ENCODE measurements at places on chromosomes 7 and 10.

DNA sequence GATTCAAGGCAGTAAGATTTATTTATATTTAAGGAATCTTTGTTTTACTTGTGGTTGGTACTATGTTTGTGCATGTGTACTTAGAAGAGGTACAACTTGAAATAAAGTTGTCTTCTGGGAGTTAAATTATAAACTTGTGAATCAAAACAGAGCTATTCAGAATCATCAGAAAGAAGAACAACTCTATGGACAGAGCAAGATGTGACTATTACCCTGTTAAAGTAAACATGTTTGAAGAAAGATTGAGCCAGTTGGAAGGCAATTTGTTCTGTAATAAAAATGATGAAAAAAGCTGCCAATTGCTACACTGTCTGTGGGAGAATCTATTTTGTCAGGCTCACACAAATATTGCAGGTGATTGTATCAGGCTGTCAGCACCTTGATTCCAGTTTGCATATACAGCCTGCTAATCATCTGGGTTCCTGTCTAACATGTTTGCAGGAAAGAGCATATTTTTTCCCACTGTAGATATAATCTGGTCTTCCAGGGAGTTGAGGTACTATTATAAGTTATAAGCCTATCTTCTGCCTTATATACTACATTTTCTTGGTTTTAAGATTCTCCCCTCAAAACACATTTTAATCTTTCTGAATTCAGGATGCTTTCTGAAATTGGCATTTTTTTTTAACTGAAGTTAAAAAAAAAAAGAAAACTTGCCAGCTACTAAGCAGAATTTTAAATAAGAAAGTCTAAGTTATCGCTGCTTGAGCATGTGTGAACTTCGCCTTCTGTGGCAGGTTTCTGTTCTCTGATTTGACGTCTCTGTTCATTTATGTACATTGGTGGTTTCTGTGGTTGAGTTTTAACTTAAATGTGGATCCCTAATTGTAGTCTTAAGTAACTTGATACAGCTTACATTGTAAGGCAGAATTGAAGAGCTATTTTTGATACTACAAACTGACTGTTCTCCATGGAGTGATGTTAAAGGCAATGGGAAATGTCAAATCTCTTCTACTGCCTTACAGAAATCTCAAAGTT lies 46.0 kb downstream of the ZNRF2 start:
- no peak for DNase-seq

- no peak for DNase-seq
Measured at GRCh38 chr10:132932461-132933307, 9.7 kb downstream of the CFAP46 start.

- no peak for DNase-seq
Measured at GRCh38 chr10:116353817-116354216, 29.6 kb downstream of the CCDC172 start.

DNA sequence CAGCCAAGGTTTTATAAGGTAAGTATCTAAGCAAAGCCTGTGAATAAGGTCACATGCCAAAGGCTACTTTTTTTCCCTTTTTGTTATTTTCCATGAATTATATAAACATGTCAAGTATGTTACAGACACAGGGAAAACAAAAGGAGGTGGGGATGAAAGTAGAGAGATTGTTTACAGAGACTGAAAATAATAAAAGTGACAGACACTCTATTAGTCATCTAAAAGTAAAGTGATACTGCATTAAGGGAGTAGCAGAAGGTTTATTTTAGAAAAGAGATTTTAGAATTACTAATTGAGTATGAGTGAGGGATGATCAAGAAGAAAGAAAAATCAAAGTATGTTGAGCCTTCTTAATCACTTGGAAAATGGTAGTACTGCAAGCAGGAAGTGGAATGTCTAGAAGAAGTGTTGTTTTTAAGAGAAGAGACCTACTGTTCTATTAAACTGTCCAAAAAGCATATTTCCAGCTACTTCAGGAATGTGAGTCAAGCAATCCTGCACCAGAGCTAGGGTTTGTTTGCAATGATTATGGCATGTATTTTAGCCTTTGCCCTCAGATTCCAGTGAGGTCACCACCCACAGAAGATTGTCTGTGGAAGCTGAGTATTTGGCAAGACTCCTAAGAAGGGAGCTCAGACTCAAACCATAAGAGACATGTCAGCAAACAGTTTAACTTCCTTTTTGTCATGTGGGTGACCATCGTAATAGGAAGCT lies 177.9 kb upstream of the PLXDC2 start:
- DNase-seq: no peak

DNA sequence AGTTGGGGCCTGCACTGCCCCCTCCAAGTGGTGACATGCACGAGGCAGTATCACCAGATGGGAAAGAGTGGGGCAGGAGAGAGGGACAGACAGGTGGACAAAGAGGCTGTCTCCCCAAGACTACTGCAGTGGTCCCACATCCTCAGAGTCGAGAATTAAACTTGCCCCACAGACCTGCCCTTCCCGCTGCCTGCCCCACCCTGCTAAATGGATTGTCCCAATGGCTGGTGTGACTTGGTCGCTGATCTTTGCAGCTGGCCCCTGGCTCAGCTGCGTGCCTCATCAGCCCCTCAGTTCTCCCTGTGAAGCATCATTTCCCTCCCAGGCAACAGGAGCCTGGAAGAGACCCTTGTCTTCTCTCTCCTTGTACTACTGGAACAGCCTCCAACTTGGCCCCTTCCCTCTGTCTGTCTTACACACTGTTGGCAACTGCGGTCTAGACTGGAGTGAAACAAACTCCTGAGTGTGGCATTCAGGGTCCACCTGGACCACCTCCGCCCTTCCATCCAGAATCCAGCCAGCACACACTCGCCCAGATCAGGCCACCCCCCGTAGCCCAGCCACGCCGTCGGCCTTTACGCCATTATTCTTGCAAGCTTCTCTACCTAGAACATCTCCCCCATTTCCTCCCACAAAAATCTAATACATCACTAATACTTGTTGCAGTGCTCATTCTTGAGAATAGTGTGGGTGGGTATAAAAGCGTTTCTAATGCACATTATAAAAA lies 275.1 kb downstream of the CELF2 start:
- no peak for DNase-seq

GRCh38 chr7:148773334-148773733 lies 74.6 kb downstream of the CUL1 start:
- no peak for DNase-seq

- DNase-seq: peak; percentile 73
Measured at GRCh38 chr10:69318867-69319727, 40.8 kb downstream of the HK1 start.

DNA sequence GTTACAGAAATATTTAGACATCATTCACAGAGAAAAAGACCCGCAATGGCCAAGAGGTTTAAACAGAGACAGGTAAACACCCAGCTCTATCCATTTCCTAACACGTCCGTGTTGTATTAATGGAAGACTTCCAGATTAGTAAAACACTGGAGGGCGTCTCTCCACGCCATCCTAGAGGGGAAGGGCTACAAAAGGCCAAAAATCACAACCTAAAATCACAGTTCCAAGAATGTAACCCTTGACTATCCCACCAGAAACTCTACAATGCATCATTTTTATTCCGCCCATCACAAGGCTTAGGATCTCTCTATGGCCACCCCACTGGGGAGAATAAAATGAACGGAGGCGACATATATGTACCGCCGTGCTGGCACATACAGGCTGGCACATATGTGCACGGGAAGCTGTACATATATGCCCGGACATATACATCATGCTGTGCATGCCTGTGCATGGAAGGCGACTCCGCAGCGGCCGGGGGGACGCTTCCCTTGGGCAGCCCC lies 734 bp downstream of the PCLO start:
- no peak for DNase-seq

- no peak for DNase-seq
Measured at GRCh38 chr7:45923290-45923689, 2.2 kb upstream of the IGFBP3 start.

DNA sequence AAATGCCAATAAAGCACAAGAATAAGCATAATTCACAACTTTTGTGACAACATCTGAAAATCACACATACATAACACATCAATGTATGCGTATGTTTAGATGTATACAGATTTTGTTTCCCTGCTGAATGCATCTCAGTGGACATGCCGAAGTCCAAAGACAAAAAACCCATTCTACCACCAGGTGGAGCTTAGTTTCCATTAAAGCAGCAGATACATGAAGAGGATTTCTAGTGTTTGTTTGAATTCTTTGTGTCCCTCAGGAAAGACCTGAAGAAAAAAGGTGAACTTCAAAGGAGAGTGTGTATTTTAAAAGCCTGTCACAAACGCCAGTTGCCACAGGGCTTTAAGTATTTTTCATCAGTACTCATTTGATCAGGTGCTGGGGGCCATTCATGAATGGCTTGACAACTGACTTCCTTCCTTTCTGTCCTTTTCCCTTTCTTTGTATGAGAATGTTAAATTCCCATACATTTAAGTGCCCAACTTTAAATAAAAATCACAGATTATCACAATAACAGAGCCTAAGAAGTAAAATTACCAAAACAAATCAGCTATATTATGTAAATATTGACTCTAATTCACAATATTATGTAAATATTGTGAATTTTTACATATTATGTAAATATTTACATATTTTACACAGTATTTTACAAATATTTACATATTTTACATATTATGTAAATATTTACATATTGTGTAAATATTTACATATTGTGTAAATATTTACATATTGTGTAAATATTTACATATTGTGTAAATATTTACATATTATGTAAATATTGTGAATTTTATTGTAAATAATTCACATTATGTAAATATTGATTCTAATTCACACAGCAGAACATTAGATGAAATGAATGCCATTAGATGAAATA lies 343.0 kb downstream of the CRPPA start:
- DNase-seq: no peak

DNA sequence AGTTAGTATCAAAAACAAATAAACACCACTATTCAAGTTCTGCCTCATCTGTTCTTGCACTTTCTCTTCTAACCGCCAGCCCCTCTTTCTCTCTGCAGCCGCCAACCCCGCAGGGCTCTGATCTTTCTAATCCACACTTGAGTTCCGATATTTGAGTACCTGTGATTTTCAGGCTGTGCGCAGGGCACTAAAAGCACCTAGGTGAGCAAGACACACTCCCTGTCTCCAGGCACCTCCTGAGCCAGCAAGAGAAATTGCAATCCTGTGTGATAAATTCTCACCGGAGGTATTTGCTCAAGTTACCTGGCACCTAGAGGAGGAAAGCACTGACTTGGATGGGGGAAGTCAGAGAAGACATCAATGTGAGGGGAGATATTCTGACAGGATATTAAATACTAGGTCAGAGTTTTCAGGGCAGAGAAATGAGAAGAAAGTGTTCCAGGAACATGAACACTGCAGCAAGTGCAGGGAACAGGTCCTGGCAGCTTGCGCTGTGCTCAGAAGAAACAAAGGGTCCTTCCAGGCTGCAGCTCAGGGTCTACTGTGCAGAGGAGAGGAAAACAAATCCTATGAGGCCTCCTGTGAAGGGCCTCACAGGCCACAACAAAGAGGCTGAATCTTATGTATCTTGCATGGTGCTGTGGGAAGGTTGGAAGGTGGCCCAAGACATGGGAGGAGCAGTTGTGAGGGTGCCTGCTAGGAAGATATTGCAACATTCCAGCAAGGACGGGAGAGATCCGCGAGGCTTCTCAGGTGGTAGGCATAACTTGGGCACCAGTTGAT lies 568.7 kb upstream of the MGMT start:
- DNase-seq: no peak

DNA sequence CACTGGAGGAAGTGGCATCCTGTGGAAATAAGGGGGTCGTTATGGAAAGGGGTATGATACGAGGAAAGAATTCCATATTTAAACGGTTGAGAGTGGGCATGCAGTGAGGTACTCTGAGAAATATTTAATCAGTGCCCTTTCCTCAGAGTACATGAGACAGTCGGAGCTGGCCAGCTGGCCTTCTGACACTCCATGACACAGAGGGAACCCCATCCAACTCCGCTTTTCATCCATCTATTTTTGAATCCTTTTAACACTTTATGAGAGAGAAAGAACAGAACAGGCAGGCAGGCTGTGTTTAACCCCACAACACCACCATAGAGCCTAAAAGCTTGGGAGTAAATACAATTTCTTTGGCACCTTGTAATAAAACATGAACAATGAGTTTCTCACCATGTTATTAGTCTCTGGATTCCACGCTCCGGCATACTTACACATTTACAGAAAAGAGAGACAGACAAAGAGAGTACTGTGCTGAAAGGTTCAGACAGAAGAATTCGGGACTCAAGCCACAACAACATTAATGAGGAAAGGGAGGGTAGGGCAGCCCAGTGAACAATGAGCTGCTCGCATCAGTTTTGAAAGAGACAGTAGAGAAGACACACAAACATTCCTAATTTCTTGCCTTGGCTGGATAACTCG lies 124.2 kb upstream of the PDLIM1 start:
- DNase-seq: no peak

DNA sequence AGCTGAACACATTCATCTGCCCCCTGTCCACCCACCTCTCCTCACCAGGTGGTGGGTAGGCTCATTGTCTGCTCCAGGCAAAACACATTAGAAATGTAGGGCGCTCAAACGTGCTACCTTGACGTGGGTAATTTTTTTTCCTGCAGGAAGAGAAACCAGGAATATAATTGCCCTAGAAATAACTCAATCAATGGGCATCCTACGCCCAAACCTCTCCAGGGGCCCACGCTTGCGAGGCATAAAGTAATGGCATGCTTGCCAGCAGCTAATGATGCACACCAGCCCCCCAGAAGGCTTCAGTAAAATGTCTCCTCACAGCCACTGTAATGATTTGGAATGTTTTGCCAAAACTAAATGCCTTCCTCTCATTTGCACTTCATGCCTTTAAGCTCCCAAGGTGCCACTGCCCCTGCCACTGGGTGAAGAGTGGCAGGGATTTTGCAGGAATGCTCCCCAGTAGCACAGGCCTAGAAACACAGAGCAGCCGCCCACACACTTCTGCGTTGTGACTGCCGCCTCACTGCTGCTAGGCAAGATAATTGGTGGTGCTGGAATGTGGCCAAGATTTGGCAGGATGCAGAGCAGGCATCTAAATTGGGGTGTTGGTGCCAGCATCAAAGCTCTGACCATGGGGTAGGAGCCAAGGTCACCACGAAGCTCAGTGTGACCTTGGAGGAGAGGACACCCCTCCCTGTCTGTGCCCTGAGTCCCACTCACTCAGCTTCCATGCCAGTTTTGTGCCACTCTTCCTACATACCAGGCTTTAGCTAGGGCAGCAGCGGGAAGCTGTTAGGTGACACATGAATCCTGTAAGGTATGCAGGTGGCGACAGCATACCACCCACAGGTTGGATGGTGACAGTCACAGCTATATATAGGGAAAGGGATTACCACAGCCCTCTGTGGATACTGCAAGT lies 48.7 kb upstream of the PPP1R3C start:
- no peak for DNase-seq

All from activated T-cell treated with anti-CD3 and anti-CD28 coated beads for 4 hours (primary cell).